ENCODE measurements at places on chromosomes 3 and 15.

DNA sequence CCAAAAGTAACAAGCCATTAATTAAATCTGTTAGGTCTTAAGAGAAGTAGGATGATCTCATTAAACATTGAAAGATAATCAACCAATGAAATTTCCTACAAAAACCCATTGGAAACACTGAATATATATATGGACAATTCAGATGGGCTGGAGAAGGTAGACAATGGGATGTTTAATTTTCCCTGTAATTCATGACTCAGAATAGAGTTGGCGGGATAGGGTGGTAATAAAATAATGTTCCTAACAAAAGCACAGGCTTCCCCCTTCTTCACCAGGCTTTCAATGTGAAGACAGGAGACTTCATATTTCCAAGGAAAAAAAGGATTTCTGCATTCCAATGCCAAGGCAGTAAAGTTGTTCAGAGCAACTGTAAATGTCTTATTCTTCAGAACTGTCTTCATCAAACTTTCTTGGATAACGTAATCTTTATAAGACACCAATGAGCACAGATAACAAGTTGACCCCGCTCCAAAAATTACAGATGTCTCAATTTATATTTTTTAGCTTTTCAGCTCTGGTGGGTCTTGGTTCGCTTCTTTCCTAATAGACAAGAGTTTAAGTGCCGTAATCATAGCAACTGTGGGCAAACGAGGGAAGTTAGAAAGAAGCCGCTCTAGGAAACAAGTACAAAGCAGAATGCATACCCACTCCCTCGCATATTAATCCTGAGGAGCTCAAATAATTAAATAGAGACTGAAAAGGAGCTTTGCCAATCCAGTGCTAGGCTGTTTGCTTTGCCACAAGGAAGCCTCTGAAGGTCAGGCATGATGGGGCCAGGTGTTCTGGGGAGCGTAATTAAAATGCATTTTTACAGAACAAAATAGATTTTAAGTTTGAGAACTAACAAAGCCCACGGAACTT, 377.0 kb downstream of the FOXP1 start:
- no peaks in the 10 kb centered on the region for H3K27me3 ChIP-seq
- H3K4me1 ChIP-seq: peaks cover 18% of the 10 kb centered on the region
- H3K27ac ChIP-seq: no peak overlapping the region

GRCh38 chr3:187044867-187045552, 94.3 kb downstream of the RPL39L start:
- peaks cover 37% of the 10 kb centered on the region for H3K36me3 ChIP-seq
- H3K27me3 ChIP-seq: no peaks in the 10 kb centered on the region
- DNase-seq: no peak
- no peaks in the 10 kb centered on the region for H3K4me1 ChIP-seq

DNA sequence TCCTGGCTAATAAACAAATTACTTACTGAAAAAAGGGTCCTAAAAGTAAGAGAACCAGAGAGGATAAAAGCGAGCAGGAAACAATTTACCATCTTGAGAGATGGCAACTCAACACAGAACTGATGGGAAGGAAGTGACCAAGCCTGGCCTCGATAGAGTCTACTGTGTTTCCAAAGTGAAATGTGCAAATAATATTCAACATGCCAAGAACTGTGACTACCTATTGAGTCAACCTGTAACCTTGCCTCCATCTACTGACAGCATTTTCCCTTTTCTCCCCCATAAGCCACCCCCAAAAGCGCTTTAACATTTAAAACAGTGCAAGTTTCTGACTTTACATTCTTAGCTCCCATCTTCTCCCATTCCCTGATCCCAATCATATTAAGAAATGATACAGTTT, 75.4 kb upstream of the PSMD6 start:
- no peaks in the 10 kb centered on the region for H3K36me3 ChIP-seq
- H3K27ac ChIP-seq: no peak overlapping the region
- H3K4me3 ChIP-seq: no peak overlapping the region
- no peaks in the 10 kb centered on the region for H3K27me3 ChIP-seq
- no peak for DNase-seq

DNA sequence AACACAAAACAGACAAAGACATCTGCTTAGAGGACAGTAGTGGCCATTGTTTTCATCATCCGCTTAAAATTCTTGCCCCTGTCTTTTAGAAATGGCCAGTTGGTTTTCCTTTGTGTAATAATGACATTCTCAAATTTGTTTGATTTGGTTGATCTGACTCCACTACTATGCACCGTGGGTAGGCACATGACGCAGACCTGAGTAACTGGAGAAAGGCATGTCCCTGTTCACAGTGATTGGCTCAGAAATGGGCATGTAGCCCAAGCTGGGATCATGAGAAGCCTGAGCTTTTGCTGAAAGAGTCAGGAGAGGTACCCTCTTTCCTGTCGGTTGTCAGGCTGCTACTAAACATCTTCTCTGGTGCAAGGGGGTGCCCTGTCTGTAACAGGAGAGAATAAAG, 36.6 kb upstream of the MAGI1 start:
- no peaks in the 10 kb centered on the region for H3K4me1 ChIP-seq
- no peak overlapping the region for H3K4me3 ChIP-seq
- DNase-seq: no peak
- H3K27me3 ChIP-seq: no peaks in the 10 kb centered on the region
- H3K36me3 ChIP-seq: no peaks in the 10 kb centered on the region
- no peak overlapping the region for H3K27ac ChIP-seq

DNA sequence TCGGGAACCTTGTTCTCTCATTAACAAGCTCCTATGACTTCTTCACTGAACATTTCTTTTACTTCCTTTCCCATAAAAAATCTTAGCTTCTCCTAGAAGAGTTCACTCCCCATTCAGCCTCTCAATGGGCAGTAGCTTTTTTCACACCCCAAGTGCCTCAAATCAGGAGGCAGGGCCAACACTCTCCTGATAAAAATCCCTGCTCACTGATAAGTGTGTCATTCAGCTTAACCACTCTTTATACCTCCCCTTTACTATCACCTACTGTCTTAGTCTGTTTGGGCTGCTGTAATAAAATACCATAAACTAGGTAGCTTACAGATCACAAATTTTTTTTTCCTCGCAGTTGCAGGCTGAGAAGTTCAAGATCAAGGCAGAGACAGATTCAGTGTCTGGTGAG, 400.4 kb downstream of the WDR72 start:
- no peaks in the 10 kb centered on the region for H3K36me3 ChIP-seq
- H3K4me3 ChIP-seq: no peak overlapping the region
- no peaks in the 10 kb centered on the region for H3K4me1 ChIP-seq

GRCh38 chr3:49498648-49499047, 28.6 kb downstream of the DAG1 start:
- H3K27me3 ChIP-seq: no peaks in the 10 kb centered on the region
- no peaks in the 10 kb centered on the region for H3K36me3 ChIP-seq
- H3K27ac ChIP-seq: no peak overlapping the region
- H3K4me1 ChIP-seq: no peaks in the 10 kb centered on the region

DNA sequence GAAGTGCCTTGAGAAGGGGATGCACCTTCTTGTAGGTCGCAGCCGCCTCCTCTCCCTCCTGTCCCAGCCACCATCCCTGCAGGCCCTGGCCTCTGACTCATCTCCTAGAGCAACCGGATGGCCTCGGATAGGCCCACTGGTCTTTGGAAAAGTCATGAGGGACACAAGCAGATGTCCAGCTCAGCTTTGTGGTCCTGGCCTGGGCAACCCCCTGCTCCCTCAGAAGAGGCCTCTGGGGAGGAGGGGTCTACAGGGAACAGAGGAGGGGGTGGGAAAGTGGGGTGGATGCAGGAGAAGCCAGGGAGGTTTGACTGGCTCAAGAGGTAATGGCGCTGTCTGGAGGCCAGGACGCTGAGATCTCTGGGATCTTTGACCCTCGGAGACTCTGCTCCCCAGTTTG, 259.2 kb upstream of the TLE3 start:
- DNase-seq: no peak
- H3K27ac ChIP-seq: no peak overlapping the region
- no peaks in the 10 kb centered on the region for H3K36me3 ChIP-seq
- H3K27me3 ChIP-seq: no peaks in the 10 kb centered on the region
- no peaks in the 10 kb centered on the region for H3K4me1 ChIP-seq

DNA sequence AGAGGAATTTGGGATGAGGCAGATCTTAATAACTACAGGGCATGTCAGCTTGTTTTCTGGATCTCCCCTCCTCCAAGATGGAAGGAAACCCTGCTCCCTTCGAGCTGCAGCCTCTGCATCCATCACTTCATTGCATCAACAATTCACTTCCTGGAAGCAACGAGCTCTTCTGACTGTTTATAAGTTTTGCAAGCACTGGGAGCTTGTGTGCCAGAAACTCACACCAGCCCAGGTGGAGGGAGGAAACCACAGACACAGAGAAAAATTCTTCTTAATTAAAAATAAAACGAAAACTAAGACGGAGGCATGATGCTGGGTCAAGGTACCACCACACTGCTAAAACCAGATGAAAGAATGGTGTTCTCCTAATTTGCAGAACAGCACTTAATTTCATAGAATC, 10.6 kb downstream of the LRIG1 start:
- H3K4me1 ChIP-seq: peaks cover 52% of the 10 kb centered on the region
- H3K4me3 ChIP-seq: no peak overlapping the region
- no peak overlapping the region for H3K27ac ChIP-seq
- H3K36me3 ChIP-seq: no peaks in the 10 kb centered on the region
- no peak for DNase-seq

- H3K27me3 ChIP-seq: no peaks in the 10 kb centered on the region
- DNase-seq: no peak
- H3K36me3 ChIP-seq: no peaks in the 10 kb centered on the region
- H3K4me3 ChIP-seq: no peak overlapping the region
- peaks cover 5% of the 10 kb centered on the region for H3K4me1 ChIP-seq
- no peak overlapping the region for H3K27ac ChIP-seq
These were observed 14.9 kb downstream of the ATP13A3 start for GRCh38 chr3:194471863-194472262.

- H3K4me3 ChIP-seq: no peak overlapping the region
- no peak overlapping the region for H3K27ac ChIP-seq
- no peaks in the 10 kb centered on the region for H3K36me3 ChIP-seq
- H3K27me3 ChIP-seq: no peaks in the 10 kb centered on the region
- DNase-seq: no peak
These were observed 74.5 kb downstream of the CPNE4 start for GRCh38 chr3:131960324-131960723.

- no peak overlapping the region for H3K27ac ChIP-seq
- H3K36me3 ChIP-seq: peaks cover 2% of the 10 kb centered on the region
- H3K4me3 ChIP-seq: no peak overlapping the region
- peaks cover 8% of the 10 kb centered on the region for H3K4me1 ChIP-seq
- H3K27me3 ChIP-seq: no peaks in the 10 kb centered on the region
- no peak for DNase-seq
These were observed 4.7 kb downstream of the PLXNA1 start for GRCh38 chr3:126987596-126987995.

DNA sequence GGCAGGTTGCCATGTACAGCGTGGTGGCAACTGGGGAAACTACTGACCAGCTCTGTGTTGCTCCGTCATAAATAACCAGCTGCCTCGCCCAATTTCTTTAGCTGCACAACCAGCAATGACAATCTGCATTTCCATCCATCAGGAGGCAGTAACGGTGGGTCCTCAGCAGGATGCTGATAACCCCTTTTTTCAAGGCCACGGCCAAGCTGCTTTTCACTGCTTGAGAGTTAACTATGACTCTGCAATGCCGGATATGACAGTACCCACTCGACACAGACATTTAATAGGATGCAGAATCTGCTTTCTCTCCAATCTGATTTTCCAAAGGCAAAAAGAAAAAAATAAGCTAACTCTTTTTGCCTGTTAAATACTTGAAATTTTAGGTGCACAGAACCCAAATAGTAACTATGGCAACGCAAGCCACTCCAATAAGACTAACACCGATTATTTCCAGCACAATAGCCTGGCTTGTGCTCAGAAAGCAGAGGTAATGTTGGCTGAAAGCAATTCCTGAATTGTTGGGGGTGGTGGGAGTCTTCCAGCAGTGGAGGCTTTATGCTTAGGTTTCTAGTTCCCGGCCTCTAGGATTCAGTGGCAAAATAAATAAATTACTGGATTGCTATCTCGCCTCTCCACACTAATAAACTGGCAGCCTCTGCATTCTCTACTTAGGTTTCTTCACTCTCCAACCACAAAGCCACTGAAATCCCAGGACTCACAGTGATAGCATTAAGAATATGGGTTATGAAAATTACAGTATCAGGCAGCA, 31.2 kb upstream of the SRGAP3 start:
- H3K27me3 ChIP-seq: no peaks in the 10 kb centered on the region
- H3K4me3 ChIP-seq: no peak overlapping the region
- DNase-seq: no peak
- H3K36me3 ChIP-seq: no peaks in the 10 kb centered on the region

- H3K4me1 ChIP-seq: peaks cover 2% of the 10 kb centered on the region
- no peaks in the 10 kb centered on the region for H3K36me3 ChIP-seq
- DNase-seq: no peak
- H3K27ac ChIP-seq: no peak overlapping the region
- H3K27me3 ChIP-seq: no peaks in the 10 kb centered on the region
These were observed 4.6 kb downstream of the PIK3R4 start for GRCh38 chr3:130741946-130742610.

- no peak overlapping the region for H3K4me3 ChIP-seq
- H3K36me3 ChIP-seq: peaks cover 7% of the 10 kb centered on the region
- DNase-seq: no peak
- no peaks in the 10 kb centered on the region for H3K4me1 ChIP-seq
- H3K27me3 ChIP-seq: no peaks in the 10 kb centered on the region
These were observed 4.1 kb downstream of the ZNF717 start for GRCh38 chr3:75781079-75781745.

GRCh38 chr3:7696320-7696719, 805.3 kb upstream of the LMCD1 start:
- H3K27ac ChIP-seq: no peak overlapping the region
- no peak overlapping the region for H3K4me3 ChIP-seq
- no peaks in the 10 kb centered on the region for H3K36me3 ChIP-seq
- no peak for DNase-seq
- H3K4me1 ChIP-seq: no peaks in the 10 kb centered on the region

- H3K4me1 ChIP-seq: no peaks in the 10 kb centered on the region
- H3K27ac ChIP-seq: no peak overlapping the region
- no peak for DNase-seq
These were observed 42.1 kb downstream of the MAGI1 start for GRCh38 chr3:65996589-65996988.

DNA sequence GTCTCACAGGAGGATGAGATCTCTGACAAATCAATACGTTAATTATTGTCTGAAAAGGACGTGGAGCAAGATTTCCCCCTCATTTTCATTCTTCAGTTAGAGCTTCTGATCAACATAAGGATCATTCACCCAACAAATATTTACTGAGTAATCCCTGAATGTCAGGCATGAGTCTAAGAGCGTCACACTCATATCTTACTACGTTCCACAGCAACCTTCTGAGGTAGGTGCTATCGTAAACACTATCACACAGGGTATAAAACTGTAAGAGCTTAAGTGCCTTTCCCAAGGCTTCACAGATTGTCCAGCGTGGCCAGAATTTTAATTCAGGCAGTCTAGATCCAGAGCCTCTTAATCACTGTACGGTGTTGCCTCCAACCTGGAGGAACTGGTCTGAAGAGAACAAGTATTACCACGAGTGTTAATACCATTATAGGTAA, 10.6 kb upstream of the TM4SF1 start:
- no peaks in the 10 kb centered on the region for H3K4me1 ChIP-seq
- no peak overlapping the region for H3K27ac ChIP-seq
- H3K27me3 ChIP-seq: no peaks in the 10 kb centered on the region
- H3K4me3 ChIP-seq: no peak overlapping the region
- DNase-seq: no peak
